ENCODE measurements at places on chromosomes 7 and 10. TPM values are rescaled to one million over a fixed set of nuclear protein-coding genes. Genes with fewer than 3 reads are reported as not detected.

The MCM10 gene
- 4.5 TPM for total RNA-seq

The IKZF1 gene
- 7.8 TPM for total RNA-seq

The CALCR gene
- total RNA-seq, result 0.26 TPM

The DGKI gene
- total RNA-seq, result 13.3 TPM

The GIMAP7 gene
- total RNA-seq, result 16.2 TPM

The WIPF3 gene
- 0.95 TPM for total RNA-seq

The ECD gene
- total RNA-seq, result 29.1 TPM

The PLEKHS1 gene
- total RNA-seq, result 0.42 TPM

The PVRIG gene
- 0.21 TPM for total RNA-seq

The TRPV5 gene
- total RNA-seq, result 0.26 TPM

The COBL gene
- 3.3 TPM for total RNA-seq

The TAS2R41 gene
- total RNA-seq, result not detected

The LRRC4 gene
- total RNA-seq, result 3.2 TPM

DNA sequence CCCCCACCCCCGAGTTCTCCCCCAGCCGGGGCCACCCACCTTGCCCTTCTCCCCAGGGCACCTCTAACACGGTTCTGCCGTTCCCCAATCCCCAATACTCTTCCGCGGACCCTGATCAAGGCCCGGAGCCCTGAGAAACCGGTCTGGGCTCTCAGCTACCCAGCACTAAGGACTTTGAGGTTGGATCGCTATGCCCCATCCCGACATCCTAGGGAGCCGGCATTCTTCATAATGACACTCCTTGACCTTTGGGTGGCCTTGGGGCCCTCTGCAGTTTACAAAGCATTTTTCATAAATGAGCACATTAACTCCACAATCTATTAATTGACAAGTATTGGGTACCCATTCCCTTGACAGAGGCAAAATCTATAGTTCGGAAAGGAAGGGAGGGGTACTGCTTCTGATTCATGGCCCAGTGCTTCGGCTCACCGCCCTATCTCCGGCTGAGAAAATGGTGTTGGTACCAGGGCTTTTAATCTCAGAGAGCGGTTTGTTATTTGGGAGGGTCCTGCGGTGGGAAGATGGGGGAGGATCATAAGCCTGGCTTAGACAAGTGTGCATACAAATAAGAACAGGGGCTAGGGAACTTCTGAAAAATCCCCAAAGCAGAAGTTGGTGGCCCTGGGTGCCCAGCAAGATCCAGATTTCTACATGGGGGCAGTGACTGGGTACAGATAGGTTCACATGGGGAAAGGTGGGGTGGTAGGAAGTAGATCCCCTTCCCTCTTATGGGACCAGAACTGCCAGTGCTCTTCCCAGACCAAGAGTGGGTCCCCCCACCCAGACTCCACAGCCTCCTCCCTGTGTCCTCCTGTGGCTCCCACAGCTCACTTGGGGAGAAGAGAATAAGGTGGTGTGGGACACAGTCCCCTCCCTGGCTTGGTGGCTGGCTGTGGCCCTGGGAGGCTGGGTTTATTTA is 3.2 kb downstream of the IMPDH1 start:
- no peak for DNase-seq

DNA sequence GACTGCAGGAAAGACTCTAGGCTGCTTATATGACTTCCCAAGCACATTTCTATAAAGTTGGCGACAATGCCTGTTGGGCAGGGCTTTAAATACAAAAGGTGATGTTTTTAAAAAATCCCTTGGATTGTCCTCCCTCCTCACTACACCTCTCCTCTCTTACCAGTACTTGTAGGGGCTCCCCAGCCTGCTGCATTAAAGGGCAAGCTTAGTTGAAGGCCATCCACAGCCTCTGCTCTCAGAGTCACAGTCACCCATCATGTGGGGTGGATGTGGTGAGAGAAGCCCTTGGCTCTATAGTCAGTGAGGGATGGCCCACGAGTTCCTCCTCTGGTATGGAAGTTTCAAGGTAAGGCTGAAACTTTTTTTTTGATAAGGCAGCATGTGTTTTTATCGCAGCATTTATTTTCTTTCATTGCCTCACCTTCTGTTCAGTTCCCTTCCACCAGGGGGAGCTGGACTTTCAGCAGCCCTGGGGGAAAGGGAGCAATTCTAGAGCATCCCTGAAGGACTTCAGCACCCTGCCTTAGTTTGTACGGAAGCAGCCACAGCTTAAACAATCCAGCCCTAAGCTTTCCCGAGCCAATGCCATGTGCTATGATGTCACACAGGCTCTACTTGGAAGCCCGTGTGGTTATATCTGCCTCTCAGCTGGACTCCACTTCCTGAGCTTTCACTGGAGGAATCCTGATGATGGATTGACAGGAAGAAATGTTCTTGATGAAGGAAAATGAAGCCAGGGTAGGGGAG is 131.9 kb downstream of the CALCR start:
- no peak for DNase-seq

- no peak for DNase-seq
These were observed 52.5 kb upstream of the LHFPL3 start for GRCh38 chr7:104275900-104276299.

- no peak for DNase-seq
These were observed 92.8 kb upstream of the KCND2 start for GRCh38 chr7:120180221-120180620.

GRCh38 chr7:157871681-157872080 is 534.9 kb downstream of the DNAJB6 start:
- no peak for DNase-seq

- DNase-seq, result no peak
These were observed 197.3 kb downstream of the PPP1R9A start for GRCh38 chr7:95104739-95105138.

DNA sequence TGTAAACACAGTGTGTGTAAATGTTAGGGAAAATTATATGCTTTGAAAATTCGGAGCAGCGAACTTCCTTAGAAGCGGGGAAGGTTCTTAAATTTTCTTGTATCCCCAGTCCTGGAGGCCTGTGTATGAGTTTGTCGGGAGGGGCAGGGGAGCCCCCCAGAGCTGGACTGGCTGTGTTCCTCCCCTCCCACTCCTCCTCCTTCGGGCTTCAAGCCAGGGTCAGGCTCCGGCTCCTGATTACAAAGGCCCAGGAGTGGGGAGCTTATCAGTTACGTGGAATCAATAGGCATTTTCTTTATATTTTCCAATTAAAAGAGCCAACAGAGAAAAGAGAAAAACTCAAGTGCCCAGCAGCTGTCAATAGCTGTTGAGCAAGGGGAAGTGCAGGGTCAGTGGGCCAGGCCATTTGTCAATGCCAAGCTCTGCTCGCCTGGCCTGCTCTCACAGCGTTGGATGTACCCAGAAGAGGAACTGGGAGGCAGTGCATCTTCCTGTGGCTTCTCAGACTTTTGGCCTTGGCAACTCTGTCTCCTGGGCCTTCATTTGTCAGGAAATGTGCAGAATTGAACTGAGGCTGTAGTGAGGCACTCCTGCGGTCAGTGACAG is 156.9 kb upstream of the PCBD1 start:
- DNase-seq, result no peak

GRCh38 chr7:37916673-37917660 is at the start of gene SFRP4:
TSS of gene SFRP4 (minus strand) at chr7:37916817. CDS start at chr7:37916537, 280 bp downstream.
- DNase-seq, result no peak

DNA sequence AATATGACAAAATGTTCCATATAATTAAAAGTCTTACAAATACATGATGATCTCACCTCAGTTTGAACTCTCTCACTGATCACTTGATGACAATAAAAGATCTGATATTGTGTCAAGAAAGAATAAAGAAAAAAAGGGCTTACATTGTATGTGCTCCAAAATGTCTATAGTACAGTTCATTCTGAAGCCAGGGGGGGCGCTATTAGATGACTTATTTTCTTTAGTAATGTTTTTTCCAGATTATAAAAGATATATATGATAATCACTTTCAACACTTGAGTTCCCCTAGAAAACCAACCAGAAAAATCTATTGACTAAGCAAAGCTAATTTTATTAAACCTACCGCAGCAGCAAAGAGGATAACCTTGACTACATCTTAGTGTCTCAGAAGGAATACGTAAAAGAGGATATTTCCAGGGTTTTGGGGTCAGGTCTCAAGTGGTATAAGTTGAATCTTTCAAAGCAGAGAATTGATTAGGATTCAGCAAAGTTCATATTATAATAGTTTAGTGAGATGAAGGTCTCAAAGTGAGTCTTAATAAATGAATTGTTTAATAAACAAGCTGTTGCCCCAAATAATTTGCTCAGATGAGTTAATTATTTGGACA is 55.8 kb downstream of the PTN start:
- no peak for DNase-seq

DNA sequence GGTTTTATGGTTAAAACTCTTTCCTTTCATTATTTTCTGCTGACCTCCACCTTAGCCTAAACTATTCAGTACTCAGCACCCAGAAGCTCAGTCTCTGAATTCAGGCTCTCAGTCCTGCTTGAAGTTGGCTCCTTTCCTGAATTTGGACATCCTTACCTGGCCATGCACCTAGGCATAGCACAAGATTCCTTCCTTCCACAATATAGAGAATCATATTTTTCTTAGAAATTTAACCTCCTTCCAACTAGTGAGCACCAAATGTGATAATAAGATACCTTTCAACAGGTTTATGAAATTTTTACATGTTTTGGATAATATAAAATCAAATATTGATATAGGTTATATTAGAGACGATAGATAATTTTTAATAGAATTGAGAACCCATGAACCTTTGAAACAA is 905.6 kb upstream of the GHITM start:
- no peak for DNase-seq

GRCh38 chr10:59276133-59276532 is 86.2 kb downstream of the FAM13C start:
- no peak for DNase-seq

DNA sequence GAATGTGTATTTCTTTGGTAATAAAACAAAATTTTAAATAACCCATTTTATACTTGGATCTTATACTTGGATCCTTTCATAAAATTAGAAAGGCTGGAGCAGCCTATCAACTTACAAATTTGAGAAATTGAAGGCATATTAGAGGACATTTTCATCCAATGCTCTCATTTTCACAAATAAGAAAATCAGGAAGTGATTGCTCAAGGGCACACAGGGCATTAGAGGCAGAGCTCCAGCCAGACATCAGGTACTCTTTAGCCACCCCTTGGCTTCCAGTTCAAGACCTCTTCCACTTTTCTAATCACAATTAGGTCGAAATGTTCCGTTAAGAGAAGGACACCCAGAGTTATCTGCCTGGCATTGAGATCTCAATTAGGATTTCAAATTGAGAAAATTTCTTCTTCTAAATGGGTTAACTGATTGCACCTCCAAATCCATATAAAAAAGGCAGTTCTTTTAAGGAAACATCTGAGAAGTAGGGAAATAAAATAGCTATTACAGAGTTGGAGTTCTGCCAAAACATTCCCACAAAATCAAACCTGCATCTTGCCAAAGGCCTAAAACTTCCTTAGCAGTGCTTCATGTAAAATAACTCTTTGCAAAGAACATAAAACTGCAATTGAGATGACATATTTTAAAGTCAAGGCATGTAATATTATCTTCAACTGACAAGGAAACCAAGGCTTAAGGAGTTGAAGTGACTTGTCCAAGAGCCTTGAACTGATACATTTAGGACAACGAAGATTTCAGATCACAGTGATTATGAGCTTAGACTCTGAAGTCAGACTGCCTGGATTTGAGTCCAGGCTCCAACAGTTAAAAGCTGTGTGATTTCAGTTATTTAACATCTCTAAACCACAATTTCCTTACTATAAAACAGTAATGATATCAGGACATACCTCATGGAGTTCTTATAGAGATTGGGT is 2.4 kb downstream of the ACTA2 start:
- no peak for DNase-seq

DNA sequence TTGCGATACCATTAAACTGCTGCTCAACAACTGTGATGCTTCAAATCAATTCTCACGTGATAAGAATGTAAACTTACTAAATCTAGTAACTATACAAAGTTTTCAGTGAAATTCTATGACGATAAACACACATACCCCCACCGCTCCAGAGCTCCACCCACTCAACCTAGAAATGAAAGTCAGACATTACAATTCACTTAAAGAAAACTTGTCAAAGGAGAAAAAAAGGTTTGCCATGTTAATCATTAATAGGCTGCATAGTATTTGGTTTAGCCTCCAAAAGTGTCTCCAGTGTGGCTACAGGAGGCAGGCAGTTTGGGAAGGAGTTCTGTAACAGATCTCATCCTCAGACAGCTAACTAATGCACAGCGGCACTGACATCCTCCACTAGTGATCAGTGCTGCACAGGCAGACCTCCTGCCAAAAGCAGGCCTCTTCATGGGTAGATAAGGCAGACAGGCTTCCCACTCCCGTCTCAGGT is 3.1 kb downstream of the HERPUD2 start:
- no peak for DNase-seq

- DNase-seq, result no peak
These were observed 173.4 kb upstream of the CTBP2 start for GRCh38 chr10:125333769-125334168.

GRCh38 chr7:12722636-12723605 is 35.5 kb downstream of the ARL4A start:
- DNase-seq, result no peak

GRCh38 chr10:22475651-22476600 is 130.6 kb downstream of the SPAG6 start:
- no peak for DNase-seq

- DNase-seq, result no peak
These were observed 8.3 kb upstream of the SEPHS1 start for GRCh38 chr10:13356392-13356791.

DNA sequence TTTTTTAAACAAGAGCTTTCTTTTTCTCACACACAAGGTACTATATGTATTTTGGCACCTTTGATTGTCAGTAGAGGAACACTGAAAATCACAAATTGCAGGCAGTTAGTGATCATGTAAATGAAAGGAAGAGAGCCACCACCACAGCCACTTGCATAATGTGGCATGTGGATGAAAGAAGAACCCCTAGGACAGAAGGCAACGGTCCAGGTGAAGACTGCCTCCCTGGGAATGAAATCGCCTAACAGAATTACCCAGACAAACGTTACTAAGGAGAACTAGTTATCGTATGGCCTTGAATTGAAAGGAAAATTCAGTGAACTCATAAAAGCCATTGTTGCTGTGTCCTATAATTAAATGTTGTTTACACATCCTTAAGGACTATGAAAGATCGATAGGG is 41.2 kb upstream of the PTPRZ1 start:
- DNase-seq, result no peak

DNA sequence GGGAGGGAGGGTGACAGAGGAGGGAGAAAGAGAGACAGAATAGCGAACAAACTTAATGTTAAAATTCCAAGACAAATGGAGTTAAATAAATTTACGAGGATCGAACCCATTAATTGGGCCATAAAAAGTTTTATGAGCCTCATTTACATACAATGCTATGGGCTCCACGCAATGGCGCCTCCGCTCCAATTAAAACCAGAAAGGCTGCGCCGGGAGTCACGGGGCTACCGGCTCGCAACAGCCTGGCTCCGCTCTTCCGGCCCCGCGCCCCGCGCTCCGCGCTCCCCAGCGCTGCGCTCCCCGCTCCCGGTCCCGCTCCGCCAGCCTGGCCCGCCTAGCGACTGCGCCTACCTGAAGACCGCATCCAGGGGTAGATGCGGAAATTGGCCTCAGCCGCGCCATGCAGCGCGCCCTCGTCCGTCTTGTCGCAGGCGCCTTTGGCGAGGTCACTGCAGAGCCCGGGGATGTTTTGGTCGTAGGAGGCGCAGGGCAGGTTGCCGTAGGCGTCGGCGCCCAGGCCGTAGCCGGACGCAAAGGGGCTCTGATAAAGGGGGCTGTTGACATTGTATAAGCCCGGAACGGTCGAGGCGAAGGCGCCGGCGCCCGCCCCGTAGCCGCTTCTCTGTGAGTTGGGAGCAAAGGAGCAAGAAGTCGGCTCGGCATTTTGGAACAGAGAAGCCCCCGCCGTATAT is 513 bp downstream of the HOXA7 start:
- DNase-seq, result no peak

All from urinary bladder (tissue), 4 donors.